Epithelial cell of proximal tubule (primary cell): ENCODE measurements at places on chromosomes 2 and 18. TPM values are rescaled to one million over a fixed set of nuclear protein-coding genes. Genes with fewer than 3 reads are reported as not detected.

GRCh38 chr2:207475546-207475945 lies 54.2 kb upstream of the CREB1 start:
- DNase-seq: no peak

DNA sequence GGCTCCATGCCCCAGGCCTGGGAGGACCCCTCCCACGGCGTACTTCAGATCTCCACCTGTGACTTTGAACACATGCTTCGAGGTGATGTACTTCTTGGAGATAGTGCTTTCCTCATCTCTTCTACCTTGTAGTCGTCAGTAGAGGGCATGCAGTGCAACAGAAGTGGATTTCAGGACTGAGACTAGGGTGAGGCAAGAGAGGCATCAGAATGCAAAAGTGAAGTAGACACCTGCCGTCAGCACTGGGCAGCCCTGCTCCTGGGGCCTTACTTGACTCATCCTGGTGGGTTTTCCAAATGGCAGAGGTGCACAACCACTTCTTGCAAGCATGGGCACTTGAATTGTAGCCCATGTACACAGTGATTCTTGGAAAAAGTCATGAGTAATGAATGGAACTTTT lies 258.8 kb downstream of the NEDD4L start:
- DNase-seq: no peak

- DNase-seq: no peak
These were observed 139.0 kb upstream of the NXPH2 start for GRCh38 chr2:138919120-138919747.

- peak; percentile 88 for DNase-seq
These were observed at the start of gene NEURL3 for GRCh38 chr2:96505231-96505889. Gene NEURL3 (minus strand): TSS chr2:96505357. CDS start chr2:96505286, 71 bp downstream.

GRCh38 chr18:48061781-48062570 lies 131.5 kb upstream of the SMAD2 start:
- no peak for DNase-seq

- DNase-seq: no peak
These were observed 1628.0 kb upstream of the PIK3C3 start for GRCh38 chr18:40326985-40327384.

DNA sequence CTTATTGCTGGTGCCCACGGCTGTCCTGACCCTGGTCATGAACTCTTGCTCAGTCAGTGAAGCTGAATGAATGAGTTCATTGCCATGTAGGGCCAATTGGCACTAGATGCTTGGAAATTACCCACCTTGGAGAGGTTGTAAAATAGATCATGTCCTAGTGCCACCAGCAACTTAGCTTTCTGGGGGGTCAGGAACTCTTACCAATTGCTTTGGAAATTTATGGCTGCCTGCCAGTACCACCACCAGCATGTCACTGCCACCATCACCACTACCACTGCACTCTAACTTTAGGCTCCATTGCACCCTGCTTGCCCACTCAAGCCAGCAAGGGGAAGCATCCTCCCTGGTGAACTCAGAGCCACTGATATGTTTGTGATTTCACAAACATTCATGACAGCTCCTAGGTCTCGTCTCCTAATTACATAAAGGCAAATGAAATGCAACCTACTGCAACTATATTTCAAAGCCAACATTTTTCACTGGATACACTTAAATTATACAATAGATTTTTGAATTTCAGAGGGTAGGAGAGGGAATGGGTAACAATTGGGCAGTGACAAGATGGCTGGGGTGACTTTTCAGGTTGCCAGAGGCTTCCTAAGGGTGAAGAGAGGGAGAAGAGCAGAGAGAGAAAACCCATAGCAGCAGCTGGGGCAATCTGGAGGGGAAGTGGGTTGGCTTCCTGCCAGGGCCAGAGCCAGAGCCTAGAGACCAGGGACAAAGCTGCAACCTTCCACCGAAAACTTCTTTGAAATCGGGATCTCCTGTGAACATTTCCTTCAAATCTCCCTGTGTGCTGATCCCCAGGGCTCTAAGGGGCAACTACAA lies 3.5 kb upstream of the EMILIN1 start:
- no peak for DNase-seq

The DCDC2C gene
- not detected in 2 replicates for total RNA-seq

The ATG9A gene
- 34.1 and 52.9 TPM in 2 replicates for total RNA-seq
